ENCODE measurements at places on chromosomes 11 and 22.

GRCh38 chr11:1766719-1767398 is 3.1 kb upstream of the CTSD start:
- DNase-seq: no peak

GRCh38 chr11:2202071-2202899 is 30.7 kb upstream of the TH start:
- DNase-seq: peak; percentile 70

DNA sequence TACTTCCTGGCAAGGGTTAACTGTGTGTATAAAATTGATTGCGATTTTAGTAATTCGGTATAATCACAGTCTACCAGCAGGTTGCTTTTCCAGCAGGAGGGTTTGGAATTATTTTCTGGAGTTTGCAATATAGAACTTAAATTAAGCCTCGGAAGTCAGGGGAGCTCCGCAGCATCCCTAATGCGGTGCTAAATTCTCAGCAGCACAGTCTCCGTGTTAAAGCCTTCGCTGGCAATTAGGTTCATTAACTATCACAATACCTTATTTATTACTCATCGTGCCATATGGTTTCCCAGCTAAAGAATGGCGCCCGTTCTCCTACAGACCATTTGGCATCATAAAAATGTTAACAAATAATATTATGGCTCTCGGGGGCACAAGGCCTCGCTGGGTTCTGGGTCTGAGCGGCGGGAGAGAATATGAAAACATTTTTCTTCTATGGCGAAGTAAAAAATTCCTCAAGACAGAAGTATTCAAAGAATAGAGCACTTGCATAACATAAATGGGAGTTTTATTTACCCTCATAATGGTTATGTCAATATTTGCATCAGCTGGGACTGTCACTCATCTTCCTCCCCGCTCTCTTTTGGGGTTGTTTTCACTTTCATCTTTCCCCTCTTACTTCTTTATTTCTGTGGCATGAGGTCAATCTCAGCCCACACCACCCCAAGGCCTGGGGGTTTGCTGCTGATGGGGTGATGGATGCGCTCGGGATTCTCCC is 28.1 kb upstream of the ZBTB16 start:
- DNase-seq: no peak

GRCh38 chr11:5291207-5291838 is 10.4 kb downstream of the OR51B4 start:
- no peak for DNase-seq

DNA sequence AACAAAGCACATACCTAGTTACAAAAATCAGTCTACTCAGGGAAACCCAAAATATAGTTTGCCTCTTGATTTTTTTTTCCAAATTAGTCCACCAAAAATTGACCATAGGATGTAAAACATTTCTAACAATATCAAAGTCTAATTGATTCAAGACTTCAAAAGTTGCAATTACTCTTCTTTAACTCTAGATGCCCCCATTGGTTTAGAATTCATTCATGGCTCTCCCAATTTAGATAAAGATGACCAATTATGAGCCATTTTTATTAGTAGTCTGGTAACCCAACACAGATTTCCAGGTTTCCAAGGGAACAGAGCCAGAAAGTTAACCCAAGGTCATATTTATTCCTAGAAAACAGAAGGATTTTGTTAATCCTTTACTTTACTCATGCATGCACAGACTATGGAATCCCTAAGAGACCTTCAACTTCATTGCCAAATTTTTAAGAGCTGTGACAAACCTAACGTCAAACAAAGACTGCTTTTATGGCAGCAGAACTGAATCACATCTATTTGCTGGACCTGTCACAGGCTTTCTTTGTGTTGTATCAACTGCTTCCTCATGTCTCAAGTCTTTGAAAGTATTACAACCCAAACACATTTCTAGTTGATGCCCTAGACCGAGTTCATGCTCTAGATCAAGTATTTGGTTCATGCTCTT is 55.3 kb downstream of the C22orf42 start:
- DNase-seq: no peak

DNA sequence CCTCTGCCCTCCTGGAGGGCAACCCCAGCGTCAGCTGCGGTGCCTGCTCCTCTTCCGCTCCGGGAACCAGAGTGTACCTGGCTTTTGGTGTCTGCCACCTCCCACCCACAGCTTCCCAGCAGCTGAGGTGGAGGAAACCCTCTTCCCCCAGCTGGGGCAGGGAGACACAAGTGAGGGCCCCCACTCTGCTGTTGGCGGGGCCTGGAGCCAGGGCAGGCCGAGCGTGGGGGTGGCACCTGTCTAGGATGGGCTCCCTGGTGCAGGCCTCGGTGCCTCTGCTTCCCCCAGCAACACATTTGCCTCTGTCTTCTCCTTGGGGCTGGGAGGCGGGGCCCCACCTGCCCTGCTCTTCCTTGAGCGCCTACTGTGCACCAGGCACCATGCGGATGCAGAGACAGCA is 6.4 kb downstream of the OSM start:
- no peak for DNase-seq

- DNase-seq: no peak
These were observed 91.6 kb upstream of the B3GAT1 start for GRCh38 chr11:134503596-134503995.

GRCh38 chr11:69219991-69220390 is 64.3 kb downstream of the SMIM38 start:
- no peak for DNase-seq

- DNase-seq: peak; percentile 72
These were observed 30.5 kb upstream of the GCAT start for GRCh38 chr22:37777122-37777687.

DNA sequence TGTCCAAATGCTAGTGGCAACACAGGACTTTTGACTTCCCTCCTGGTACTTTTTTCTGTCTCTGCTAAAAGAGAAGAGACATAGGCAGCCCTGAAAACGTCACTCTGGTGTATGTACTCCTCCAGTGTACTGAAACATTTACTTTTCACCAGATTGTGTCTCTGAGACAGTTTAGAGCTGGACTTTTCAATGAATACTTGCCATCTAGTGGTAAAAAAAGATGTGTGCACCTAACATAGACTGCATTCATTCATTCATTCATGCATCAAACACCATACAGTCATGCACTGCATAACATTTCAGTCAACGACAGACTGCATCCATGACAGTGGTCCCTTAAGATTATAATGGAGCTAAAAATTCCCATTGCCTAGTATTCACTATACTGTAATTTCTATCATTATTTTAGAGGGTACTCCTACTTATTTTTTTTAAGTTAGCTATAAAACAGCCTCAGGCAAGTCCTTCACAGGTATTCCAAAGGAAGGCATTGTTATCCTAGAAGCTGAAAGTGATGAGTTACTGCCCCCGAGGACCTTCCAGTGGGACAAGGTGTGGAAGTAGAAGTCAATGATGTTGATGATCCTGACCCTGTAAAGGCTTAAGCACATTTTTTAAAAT is 186.2 kb downstream of the SPON1 start:
- peak; percentile 19 for DNase-seq

DNA sequence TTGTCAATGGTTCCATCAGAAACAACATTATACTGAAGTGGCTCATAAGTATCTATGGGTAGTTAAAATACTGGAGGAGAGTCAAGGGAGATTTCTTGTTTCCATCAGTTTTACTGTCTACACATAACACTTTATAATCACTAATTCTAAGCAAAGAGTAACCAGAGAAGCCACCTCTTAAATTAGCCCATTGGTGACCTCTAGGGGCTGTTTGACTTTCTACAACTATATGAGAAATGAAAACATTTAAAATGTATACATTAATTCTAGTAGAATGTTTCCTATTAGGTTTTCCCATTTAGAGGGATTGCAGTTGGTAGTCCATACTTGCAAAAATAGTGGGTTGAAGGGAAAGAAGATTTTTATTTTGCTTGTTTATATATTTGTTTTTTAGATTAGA is 504.3 kb downstream of the FAM181B start:
- peak; percentile 42 for DNase-seq

Data from renal pelvis (tissue), 12 donors.